ENCODE measurements at places on chromosomes 5 and 9. TPM values are rescaled to one million over a fixed set of nuclear protein-coding genes. Genes with fewer than 3 reads are reported as not detected.

DNA sequence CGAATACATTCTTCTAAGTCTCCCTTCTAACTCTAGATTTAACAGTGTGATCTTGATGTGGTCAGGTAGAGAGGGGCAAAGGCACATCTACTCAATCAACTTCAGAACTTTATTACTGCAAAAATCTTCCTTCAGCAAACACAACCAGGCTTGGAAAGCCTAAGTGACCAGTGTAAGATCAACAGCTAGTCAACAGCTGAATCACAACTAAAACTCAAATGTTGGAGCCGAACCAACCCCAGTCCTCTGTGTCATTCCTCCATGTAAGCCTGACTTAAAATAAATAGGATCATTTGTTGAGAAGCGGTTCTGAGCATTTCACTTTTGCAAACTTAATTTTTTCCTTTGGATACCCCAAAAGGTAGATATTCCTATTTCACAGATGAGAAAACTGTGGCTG, 352.7 kb downstream of the EBF1 start:
- no peak for DNase-seq

Gene SEMA4D
- 20.0 TPM for polyA plus RNA-seq

- no peak for DNase-seq
Measured at GRCh38 chr9:75855509-75855908, 35.0 kb upstream of the PCSK5 start.

GRCh38 chr5:102222772-102223171, 73.3 kb downstream of the SLCO4C1 start:
- no peak for DNase-seq

Gene DMRT3
- polyA plus RNA-seq = not detected

DNA sequence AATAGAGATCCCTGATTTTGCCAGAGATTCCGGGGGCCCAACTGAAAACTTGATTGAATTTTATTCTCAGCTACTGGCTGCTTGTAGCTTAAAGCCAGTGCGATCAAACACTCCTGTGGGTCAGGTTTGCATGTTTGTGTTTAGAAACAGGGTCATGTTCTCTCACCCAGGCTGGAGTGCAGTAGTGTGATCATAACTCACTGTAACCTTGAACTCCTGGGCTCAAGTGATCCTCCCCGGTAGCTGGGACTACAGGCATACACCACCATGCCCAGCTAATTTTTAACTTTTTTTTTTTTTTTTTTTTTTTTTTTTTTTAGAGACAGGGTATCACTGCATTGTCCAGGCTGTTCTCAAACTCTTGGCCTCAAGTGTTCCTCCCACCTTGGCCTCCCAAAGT, 66.6 kb downstream of the LRRC70 start:
- DNase-seq = no peak

All from left lung (tissue), 14 donors.